ENCODE measurements at places on chromosomes 7 and 10.

DNA sequence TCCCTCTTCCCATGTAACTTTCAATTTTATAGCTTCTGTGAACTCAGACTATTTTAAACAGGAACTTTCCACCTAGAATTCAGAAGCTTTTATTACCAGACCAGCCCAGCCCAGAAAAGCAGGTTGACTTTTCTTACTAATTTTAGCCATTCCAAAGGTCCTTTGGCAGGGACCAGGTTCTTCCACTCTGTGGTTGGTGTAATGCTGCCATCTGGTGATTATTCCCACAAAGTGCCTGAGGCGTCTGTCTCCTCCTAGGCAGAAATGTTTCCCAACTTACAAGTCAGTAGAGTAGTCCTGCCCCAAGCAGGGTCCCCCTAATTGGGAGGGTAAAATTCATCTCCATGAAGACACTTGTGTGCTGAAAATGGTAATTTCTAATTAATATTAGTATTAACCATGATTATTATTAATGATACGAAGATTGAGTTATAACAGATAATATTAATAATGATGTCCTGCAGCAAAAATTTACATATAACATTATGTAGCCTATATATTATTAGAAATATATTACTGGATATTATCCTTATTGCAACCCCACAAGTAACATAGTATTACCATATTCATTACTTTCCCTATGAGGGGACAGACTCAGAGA is 53.0 kb upstream of the PPP1R17 start:
- DNase-seq = peak; percentile 4

- no peak for DNase-seq
These were observed 23.3 kb downstream of the SEM1 start for GRCh38 chr7:96686305-96686704.

DNA sequence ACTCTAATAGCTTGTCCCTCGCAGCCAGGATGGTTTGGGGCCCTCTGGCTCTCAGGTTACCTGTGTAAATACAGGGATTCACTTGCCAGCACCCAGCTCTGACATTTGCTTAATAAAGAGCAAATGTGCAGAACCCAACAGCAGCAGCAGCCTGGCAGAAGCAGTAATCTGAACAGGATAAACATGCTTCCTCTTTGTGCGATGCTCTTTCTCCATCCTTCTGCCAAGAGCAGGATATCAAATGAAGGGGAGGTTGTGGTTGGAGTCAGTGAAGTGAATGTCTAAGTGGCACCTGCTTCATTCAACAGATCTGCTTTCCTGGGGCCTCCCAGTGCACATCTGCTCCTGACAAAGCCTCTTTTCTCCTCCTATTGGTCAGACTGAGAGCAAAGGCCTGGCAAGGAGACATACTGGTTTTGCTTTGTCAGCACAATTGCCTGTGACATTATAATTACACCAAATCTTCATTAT is 130.3 kb downstream of the NRF1 start:
- peak; percentile 93 for DNase-seq

DNA sequence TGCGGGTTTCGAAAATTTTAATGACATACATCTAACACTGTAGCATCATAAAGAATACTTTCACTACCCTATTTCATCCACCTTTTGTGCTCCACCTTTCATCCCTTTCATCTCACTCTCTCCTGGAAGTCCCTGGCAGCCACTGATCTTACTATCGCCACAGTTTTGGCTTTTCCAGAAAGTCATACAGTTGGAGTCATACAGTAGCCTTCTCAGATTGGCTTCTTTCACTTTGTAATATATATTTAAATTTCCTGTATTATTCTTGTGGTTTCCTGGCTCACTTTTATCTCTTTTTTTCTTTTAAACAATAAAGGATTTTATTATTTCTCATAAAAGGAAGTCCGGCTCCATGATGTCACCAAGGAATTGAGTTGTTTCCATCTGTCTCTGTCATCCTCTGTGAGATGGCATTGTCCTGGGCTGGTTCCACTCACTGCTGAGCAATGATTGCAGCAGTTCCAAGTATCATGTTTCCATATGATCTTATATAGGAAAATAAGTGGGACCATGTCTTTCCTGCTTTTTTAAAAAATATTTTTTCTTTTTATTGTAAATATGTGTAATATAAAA is 626.3 kb downstream of the POM121L12 start:
- DNase-seq = no peak

- no peak for DNase-seq
These were observed 74.3 kb upstream of the POM121L12 start for GRCh38 chr7:52961084-52961483.

- no peak for DNase-seq
These were observed 123.8 kb upstream of the INSYN2A start for GRCh38 chr10:127320176-127320575.

DNA sequence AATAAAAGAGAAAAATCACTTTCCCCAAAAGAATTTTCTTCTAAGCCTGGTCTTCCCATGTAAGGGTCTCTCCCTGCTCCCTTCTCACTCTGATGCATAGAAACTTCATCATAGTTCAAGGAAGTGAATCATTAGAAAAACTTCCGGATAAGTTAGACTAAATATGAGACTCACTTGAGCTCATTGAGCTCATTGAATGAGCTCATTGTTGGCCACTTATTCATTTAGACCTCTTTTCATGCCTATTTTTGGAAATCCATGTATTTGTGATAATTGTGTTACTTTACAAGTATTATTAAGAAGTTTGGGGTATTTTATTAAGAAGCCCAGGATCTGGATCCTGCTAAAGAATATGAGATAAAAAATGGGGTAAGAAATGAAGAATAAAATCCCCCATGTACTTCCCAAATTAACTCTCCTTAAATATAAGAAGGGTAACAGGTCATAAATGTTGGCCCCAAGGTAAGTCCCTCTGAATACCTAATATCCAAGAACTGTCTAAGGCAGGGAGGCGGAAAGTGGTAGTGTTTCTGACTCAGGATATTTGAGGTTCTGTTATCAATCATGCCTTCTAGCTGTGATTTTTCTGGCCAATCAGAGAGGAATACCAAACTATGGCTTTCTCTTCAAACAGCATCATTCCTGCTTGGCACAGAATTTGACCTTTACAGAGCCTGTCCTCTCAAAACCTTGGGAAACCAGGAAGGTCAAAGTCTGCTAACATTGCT is 236.5 kb upstream of the PTN start:
- no peak for DNase-seq

DNA sequence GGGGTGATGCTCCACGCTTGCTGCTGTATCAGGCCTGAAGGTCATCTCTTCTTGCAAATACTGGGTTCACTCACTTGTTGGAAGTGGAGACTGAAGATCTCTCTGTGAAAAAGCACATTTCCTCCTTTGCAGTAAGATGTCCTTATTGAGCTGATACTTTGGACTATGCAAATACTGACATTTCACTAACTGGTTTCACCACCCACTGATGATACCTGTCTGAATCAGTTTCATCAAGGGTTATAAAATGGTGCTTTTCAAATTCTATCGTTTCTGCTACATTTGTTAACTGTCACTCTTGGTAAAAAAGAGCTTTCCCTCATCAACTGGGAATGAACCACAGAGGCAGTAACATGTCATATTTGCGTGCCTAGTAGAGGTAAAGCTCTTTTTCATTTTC is 35.5 kb downstream of the RAB19 start:
- no peak for DNase-seq

- DNase-seq = no peak
These were observed 179.9 kb upstream of the TMEM72 start for GRCh38 chr10:44731283-44731682.

DNA sequence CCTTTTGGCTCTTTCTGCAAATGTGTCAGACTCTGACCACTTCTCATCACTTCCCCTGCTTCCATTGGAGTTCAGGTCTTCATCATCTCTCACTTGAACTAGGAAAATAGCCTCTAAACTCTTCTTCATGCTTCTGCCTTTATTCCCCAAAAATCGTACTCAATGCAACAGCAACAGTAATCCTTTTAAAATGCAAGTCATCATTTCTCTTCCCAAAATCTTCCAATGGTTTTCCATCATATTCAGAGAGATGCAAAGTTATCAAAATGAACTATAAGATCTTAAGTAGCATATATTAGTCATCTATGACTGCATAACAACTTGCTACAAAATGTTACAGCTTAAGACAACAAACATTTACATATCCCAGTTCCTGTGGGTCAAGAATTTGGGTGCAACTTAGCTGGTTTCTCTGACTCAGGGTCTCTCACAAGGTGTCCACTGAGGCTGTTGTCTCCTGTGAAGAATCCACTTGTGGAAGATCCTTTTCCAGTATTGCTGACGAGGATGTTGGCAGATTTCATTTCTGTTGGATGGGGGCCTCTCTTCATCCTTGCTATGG is 31.0 kb upstream of the ETV1 start:
- no peak for DNase-seq

- no peak for DNase-seq
These were observed 47.3 kb downstream of the NCAPG2 start for GRCh38 chr7:158657189-158657746.

DNA sequence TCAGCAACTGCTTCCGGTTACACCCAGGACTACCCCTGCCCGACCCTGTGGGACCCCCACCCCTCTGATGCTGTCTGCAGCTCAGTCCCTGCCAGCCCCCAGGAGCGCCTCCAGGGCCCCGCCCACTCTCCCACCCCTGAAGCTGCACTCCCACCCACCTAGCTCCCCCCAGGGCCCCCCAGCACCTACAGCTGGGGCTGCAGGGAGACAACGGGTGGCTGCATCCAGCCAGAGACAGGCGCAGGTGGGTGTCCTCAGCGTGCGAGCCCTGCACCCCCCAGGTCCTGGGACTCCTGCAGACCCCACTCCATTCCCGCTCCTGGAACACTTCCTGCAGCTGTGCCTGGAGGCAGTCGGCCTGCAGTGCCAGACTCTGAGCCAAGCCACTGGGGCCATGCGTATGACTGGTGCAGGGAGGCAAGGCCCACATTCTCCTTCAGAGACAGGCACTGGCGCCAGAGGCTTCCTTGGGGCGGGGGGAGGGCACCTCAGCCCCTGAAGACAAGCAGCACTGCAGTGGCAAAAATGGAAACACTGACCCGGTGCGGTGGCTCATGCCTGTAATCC is 6.1 kb downstream of the CYP2W1 start:
- no peak for DNase-seq

- no peak for DNase-seq
These were observed 145.2 kb downstream of the FRMD4A start for GRCh38 chr10:14185316-14186045.

DNA sequence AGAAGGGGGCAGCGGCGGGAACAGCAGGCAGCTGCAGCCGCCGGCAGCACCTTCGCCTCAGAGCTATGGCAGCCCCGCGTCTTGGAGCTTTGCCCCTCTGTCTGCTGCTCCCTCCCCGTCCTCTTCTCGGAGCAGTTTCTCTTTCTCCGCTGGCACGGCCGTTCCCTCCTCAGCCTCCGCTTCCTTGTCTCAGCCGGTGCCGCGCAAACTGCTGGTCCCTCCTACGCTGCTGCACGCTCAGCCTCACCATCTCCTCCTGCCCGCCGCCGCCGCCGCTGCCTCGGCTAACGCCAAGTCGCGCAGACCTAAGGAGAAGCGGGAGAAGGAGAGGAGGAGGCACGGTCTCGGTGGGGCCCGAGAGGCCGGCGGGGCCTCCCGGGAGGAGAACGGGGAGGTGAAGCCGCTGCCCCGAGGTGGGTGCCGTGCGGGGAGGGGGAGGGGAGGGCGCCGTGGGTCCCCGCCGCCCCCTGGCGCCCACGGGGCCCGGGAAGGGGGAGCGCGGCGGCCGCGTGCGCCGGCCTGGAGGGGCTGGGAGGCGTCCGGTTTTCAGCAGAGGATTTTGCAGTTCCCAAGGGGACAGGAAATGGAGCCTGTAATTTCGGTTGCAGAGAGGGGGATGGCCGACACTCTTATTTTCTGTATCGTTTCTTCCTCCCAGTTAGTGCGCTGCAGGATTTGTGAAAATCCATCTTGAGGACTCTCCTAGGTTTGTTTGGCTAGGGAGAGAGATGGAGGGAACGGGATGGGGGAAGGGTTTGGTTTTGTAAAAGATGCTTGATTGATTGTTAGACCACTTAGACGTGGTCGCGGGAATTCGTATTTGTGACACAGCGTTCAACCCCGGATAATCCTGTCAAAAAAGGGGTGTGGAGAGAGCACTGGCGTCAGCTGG is 630 bp downstream of the RSBN1L start:
- peak; percentile 54 for DNase-seq

DNA sequence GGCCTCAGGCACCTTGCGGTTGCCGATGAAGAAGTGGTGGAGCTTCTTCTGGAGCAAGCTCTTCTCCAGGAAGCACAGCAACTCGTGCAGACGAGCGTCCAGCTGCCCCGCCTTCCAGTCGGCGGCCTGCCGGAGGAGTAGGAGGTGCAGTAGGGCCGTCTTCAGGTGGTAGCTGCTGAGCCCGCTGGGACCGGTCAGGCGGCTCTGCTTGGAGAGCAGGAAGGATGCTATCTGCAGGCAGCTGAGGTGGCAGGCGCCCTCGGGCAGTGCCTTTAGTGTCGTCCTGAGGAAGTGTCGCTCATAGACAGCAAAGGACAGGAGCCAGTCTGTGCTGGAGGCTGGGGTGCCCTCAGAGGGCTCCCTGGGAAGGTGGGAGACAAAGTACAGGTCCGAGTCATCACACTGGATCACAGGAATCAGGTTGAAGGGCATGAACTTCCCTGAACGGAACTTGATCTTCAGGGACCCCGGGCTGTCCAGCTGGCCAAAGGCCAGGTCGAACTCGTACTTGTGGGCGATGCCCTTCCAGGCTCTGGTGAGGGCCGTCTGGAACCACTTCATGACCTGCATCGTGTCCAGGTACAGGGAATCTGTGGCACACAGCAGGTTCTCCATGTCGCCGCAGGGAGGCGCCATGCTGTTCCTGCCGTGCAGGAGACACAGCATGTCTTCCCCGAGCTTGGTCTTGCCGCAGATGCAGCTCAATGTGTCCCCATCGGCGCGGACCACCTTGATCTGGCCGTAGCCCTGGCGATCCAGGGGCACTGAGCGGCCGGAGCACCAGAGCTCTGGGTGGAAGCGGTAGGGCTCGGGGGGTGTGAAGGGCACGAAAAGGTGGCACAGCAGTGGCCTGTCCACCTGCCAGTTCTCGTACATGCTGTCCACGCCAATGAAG is 23.4 kb downstream of the ITPRIP start:
- no peak for DNase-seq

GRCh38 chr7:152522571-152523067 is 86.8 kb upstream of the KMT2C start:
- peak; percentile 55 for DNase-seq

- no peak for DNase-seq
These were observed 775 bp downstream of the STARD3NL start for GRCh38 chr7:38178695-38179344.

DNA sequence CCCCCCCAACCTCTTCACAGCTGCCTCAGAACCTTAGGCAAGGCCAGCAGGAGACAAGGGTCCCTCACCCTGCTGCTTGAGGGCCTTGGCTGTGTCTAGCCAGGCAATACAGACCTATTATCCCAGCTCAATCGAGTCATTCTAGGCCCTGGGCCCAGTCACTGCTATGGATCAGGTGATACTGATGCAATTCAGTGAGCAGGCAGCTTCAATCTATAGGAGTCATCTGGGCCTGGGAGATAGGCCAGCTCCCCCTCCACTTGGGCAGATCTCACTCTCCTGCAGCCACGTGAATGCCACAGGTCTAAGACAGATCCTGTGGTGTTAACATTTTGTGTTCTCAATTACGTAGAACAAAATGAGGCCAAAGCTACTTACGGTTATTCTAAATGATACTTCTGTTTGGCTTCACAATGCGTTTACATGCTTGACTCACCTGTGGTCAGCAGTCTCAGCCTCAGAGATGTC is 68.0 kb upstream of the LRRC4 start:
- DNase-seq = no peak
